Activated T-helper 1 cell treated with anti-CD3 and anti-CD28 coated beads, Interleukin-12 subunit alpha, Interleukin-12 subunit beta, Interleukin-2, Interleukin-4 antibody, amounts not matched to agents 30 ng/mL and 10 ng/mL and 1 ng/mL, durations not matched to agents 14 hours and 24 hours and 36 hours (primary cell): ENCODE measurements at places on chromosomes 13 and 19. TPM values are rescaled to one million over a fixed set of nuclear protein-coding genes. Genes with fewer than 3 reads are reported as not detected.

- DNase-seq: no peak
Observed at GRCh38 chr13:102812611-102813287, 13.8 kb downstream of the BIVM start.

GRCh38 chr13:109790086-109790485 lies 3.7 kb upstream of the IRS2 start:
- no peak for DNase-seq

- no peak for DNase-seq
Observed at GRCh38 chr13:72953391-72953965, 105.3 kb upstream of the KLF5 start.

- no peak for DNase-seq
Observed at GRCh38 chr13:90770334-90770733, 577.2 kb upstream of the MIR17HG start.

DNA sequence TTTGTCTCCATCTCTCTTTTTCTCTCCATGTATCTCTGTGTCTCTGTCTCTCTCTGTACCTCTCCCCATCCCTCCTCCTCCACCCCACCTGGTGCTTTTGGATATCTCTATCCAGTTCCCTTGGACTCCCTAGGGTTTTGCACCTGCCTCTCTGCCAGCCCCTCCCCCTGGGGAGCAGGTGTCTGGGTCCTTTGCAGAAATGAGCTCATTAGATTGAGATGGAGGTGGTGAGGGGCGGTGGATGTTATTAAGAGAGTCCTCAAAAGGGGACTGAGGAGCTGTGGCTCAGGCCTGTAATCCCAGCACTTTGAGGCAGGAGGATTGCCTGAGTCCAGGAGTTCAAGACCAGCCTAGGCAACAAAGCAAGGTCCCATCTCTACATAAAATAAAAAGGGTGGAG lies 2.1 kb downstream of the KCNN4 start:
- DNase-seq: no peak

DNA sequence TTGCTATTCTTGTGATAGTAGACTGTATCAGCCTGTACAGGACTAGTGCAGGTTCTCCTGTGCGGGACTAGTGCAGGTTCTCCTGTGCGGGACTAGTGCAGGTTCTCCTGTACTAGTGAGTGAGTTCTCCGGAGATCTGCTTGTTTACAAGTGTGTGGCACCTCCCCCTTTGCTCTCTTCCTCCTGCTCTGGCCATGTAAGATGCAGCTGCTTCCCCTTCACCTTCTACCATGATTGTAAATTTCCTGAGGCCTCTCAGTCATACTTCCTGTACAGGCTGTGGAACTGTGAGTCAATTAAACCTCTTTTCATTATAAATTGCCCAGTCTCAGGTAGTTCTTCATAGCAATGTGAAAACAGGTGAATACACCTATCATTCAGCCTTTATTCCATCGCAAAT lies 289.6 kb downstream of the TEX29 start:
- no peak for DNase-seq

NLRP9 gene
- total RNA-seq: not detected in 2 replicates
